Effector memory CD8-positive, alpha-beta T cell (primary cell): ENCODE measurements at places on chromosomes 2 and 18.

DNA sequence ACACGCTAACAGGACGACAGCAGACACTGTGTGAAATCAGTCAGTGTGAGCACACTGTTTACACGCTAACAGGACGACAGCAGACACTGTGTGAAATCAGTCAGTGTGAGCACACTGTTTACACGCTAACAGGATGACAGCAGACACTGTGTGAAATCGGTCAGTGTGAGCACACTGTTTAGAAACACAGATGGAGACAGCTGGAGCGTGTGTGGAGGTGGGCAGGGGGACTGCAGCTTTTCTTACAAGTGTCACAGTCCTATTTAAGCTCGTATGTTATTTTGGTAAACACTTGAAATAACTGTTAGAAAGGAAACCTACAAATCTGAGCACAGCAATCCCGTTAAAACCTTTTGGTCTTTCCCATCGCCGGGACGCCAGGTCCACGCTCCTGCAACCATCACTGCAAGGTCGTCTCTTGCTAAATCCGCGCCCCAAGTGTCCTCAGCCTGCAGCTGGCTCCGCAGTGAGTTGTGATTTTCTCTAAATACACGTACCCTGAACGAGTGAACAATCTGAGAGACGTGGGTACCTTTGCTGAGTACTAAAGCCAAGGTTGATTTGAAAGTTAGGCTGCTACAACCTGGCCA is 58.9 kb upstream of the CTDP1 start:
- DNase-seq = no peak

DNA sequence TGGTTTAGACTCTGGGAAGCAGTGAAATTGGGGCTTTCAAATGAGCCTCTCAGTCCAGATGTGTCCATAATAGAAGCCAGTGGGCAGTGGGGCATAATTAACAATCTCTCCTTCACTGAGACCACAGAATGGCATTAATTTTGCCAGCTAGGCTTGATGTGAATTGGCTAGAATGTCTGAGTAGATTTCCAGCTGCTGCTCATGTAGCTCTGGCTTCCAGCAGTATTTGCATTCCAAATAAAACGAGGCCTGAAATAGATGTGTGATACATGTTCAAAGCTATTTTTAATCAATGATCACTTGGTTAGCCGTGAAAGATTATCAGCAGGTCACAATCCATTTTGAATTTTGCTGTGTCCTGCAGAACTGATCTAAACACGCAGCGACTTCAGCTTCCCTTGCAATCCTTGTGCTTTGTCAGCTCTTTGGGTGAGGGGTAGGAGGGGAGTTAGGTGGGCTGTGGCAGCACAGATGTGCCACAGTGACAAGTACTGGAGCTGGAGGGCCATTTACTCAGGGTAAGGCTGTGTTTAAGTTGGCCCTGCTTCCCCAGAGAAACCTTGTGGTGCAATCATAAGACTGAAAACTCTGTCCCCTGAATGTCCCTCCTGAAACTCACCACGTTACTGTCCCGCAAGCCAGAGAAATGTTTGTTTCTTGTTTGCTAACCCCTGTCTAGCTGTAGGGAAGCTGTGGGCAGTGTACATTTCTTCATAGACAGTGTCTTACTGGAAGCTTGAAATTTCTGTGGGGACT is 56.9 kb upstream of the TMEM178A start:
- no peak for DNase-seq

GRCh38 chr18:8828300-8828699 is 122.9 kb downstream of the MTCL1 start:
- no peak for DNase-seq

DNA sequence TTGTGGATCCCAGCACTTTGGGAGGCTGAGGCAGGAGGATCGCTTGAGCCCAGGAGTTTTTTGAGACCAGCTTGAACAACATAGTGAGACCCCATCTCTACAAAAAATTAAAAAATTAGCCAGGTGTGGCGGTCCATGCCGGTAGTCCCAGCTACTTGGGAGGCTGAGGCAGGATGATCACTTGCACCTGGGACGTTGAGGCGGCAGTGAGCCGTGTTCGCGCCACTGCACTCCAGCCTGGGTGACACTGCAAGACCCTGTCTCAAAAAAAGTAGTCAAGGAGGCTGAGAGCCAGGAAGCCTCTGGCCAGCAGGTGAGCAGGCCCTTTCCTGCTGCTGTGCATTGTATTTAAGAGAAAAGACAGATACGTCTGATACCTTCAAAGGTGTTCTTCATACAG is 11.1 kb upstream of the PROC start:
- no peak for DNase-seq

GRCh38 chr2:197311421-197312033 is 947 bp upstream of the ANKRD44 start:
- no peak for DNase-seq

DNA sequence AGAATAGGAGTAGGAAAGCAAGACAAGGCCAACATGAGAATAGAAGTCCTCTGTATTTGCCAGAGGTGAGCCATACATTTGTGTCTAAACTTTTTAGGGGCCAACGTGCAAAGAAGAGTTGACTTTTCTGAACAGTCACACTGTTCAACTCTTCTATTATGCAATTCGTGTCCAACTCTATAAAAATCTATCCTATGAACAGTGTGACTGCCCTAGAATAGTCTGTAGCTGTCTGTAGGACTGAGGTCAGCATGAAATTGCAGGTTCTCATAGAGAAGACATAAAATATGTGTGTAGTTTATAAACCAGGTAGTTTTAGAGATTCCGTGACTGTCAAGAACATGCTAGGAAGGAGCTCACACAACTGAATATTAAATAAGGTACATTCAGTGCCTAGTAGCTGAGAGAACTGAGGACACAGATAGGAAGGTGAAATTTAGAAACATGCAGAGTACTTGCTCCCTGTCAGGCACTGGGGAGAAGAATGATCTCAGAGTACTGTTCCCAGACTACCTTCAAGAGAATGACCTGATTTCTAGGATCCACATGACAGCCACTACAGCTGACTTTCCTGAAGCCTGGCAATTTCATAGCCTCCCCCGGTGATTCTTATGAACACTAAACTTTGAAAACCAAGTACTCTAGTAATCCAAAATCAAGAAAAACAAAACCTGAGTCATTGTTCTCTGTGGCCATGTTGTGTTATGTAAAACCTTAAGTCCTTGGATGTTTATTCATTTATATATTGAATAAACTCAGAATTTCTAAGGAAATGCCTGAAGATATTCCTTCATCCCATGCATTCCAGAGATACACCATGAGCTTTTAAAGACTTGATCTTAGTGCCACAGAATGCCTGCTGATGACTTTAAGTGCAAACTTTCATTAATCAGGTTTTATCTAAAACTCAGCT is 201.5 kb upstream of the BOD1L2 start:
- DNase-seq = no peak

- no peak for DNase-seq
Measured at GRCh38 chr2:201983174-201983573, 50.5 kb upstream of the FZD7 start.

DNA sequence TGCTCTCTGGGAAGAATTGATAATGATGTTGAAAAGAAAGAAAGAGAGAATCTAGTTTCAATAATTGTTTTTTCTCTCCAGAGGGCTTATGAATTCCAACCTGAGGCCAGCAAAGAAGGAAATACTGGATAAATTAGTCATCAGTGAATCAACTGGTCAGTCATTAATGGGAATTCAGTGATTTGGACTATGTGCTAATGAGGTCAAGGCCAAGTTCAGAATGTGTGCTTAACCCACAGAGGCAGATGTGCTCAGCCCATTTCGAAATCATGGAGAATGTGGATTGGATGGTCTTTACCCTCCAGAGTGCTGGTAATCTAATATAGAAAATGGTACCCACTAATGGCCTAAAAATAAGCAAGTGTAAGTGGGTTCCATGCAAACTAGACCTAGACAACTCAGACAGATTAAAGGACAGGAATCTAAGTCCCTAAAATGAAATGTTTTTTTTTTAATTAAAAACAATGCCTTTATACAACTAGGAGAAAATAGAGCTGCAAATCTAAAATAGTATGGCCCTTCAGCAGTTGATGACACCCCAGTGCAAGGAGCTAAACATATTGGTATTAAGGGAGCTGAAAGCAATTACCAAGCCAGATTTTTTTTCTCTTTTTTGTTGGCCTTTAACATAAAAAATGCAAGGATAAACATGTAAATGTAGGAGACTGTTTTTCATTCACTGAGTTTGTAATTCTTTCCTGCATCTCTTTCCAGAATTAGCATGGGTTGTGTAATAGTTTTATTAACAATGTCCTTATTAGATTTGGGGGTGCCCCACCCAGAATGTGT is 296.9 kb downstream of the SATB2 start:
- no peak for DNase-seq

DNA sequence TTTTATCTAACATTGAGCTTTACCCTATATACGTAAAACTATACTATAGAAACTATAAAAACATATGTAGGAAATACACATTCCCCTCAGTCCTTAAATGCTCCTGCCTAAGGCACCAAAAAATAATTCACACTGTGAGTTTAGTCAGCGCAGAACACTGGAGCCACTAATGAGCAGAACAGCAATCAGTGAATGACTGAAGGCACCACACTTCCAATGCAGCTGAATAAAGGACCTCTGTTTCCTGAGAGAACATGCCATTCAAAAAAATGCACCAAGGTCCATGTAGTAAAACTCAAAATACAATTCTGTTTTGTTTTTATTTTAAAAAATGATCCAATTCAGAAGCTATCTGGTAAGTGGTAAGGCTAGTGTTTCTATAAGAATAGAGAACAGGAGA is 1280.6 kb upstream of the NRXN1 start:
- no peak for DNase-seq

- no peak for DNase-seq
Measured at GRCh38 chr18:60894254-60894945, 438.8 kb upstream of the CDH20 start.

GRCh38 chr2:111072220-111072871 is 48.4 kb upstream of the BCL2L11 start:
- no peak for DNase-seq

DNA sequence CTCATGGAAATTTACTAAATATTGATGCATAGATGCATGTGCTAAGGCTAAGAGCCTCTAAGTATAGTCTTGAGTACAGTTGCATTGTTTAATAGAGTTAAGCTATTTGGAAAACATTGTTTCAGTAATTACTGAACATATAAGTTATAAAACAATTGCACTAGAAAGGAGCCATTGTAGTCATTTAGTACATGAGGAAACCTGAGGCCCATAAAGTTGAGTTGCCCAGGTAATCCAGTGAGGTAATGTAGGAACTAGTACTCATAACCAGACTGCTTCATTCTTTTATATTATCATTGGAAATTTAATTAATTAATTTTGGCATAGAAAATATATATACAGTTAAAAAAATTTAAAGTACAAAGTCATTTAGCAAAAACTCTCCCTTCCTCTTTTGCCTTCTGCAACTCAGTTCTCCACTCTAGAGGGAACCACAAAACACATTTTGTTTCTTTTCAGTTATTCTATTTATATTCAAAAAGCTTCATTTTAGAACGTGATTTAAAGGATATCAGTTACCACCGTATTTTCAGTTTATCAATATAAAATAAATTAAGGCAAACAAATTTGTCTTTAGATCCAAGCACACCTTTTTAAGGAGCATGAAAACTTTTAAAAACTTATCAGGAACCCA is 27.8 kb upstream of the TBR1 start:
- DNase-seq = no peak

GRCh38 chr2:177731384-177731783 is 338.8 kb downstream of the AGPS start:
- DNase-seq = no peak

- no peak for DNase-seq
Measured at GRCh38 chr18:32714571-32715148, 58.2 kb downstream of the KLHL14 start.

DNA sequence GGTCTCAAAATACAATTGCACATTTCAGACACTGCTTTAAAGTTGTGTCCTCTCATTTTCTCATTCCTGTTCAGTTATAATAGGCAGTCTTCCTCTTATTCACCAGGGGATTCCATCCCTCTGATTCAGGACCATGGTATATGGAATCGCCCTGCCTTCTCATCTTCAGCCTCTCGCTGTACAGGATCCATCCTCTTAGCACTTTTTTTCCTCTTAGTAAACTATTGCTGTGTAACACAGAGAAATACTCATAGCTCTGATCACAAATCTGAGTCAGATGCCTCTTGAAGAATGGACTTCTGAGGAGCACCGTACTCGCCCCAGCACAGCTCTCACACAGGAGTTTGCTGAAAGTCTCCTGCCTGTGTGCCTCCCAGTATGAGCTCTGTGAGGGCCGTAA is 11.3 kb downstream of the RMP24 start:
- DNase-seq = no peak

DNA sequence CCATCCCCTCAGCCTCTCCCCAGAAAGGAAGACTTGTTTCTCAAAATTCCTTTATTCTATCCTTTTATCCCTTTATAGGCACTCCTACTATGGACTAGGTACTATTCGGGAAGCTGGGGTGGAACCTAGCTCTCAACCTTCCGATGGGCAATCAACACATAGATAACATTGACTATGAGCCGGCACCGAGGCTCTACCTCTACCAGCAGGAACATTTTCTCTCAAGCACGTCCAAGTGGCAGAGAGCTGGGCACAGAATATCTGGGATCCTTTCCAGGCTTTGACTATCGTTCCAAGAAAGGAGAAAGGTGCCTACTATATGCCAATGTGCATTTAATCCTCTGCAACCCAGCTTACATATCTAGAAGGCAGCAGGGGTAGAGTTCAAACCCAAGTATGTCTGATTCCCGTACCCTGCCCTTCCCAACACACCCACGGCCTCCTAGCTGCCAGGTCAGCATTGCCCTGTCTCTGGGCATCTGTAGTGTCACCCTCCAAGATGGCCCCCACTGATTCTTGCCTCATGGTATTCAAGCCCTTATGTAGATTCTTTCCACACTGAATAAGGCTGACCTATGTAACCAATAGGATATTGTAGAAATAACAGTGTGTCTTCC is 28.3 kb downstream of the TNS1 start:
- DNase-seq = no peak

GRCh38 chr2:60516383-60516811 is 37.1 kb downstream of the BCL11A start:
- no peak for DNase-seq

DNA sequence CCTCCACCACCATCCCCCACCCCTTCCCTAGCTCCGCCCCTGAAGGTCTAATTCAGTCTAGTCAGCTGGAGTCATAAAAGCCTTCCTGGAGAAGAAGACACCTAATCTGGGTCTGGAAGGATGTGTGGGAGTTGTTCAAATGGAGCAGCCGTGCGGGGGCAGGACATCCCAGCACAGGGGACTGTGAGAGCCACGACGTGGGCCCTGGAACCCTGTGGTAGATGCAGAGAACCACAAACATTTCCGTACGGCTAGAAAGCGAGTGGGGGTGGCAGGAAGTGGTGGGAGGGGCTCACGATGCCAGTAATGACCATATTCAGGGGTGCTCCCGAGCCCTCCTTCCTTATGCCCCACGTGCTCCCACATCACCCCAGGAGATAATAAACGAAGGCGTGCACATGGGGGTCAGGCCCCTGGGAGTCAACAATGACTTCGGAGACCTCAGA is 20.9 kb upstream of the COL6A3 start:
- DNase-seq = peak; percentile 54

GRCh38 chr2:235740821-235741220 is 247.0 kb downstream of the AGAP1 start:
- DNase-seq = no peak

GRCh38 chr2:149528983-149529382 is 58.6 kb downstream of the MMADHC start:
- DNase-seq = no peak
